Activated T-cell treated with anti-CD3 and anti-CD28 coated beads, Interleukin-2, amount 50 U/mL, for 72 hours (primary cell): ENCODE measurements at places on chromosomes 13 and 19. TPM values are rescaled to one million over a fixed set of nuclear protein-coding genes. Genes with fewer than 3 reads are reported as not detected.

DNA sequence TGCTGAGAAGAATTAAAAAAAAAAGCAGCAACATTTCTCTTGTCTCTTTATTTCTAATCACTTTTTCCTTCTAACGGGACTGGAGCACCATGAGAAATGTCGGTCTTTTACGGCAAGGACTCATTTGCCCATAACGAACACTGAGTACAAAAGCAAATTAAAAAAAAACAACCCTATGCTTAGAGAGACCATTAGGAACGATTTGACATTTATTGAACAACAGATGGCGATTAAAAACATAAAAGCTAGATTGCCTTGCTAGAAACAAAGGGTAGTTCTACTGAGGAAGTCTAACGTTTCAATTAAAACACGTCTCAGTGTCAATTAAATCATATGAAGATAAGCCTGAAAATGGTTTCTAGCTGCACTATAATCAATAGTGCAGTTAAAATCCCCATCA is 51.1 kb downstream of the OLFM4 start:
- no peak for DNase-seq

GRCh38 chr13:28540612-28541011 is 45.7 kb upstream of the FLT1 start:
- peak; percentile 50 for DNase-seq

MBD3L3 gene
- not detected for total RNA-seq

PNMA8B gene
- total RNA-seq = 0.05 TPM

ZNF628 gene
- total RNA-seq = 9.0 TPM
